GM20000 (cell line): ENCODE measurements at places on chromosomes 7 and 10.

DNA sequence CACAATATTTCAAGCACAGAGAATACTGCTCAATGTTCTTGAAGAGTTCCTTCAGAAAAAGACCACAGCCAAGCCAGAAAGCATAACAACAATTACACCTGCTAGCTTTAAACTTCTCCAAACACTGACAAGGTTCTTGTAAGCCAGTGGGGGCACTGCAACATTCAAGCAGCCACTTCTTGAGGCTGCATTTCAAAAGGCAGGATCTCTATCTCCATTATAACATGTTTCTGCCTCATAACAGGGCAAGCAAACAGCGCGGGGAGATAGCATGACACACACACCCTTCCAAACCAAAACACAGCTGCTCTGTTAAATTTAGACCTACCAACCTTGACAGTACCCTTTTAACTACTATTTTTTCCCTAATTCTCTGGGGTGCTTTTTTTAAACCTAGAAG, 30.8 kb downstream of the CHCHD3 start:
- peak; percentile 23 for DNase-seq

- no peak for DNase-seq
Measured at GRCh38 chr7:155514296-155514695, 32.1 kb downstream of the CNPY1 start.

GRCh38 chr7:2799253-2799652, 44.9 kb downstream of the GNA12 start:
- DNase-seq, result no peak

DNA sequence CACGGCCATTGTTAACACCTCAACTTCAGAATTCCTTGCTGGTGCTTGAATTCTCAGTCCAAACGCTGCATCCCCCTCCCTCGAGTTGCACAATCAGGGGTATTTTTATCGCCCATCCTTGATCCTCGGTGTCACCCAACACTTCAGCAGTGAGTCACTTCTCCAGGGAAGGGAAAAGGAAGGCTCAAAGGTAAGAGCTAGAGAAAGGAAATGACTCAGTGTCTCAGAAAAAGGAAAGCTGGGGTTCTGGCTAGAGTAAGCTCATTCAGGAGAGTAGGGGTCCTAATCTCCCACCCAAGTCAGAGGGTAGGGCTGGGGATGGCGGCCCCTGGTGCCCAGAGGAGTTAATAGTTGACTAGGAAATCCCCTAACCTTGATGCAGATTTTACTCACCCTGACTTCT, 39.8 kb upstream of the TRIM8 start:
- DNase-seq, result no peak

DNA sequence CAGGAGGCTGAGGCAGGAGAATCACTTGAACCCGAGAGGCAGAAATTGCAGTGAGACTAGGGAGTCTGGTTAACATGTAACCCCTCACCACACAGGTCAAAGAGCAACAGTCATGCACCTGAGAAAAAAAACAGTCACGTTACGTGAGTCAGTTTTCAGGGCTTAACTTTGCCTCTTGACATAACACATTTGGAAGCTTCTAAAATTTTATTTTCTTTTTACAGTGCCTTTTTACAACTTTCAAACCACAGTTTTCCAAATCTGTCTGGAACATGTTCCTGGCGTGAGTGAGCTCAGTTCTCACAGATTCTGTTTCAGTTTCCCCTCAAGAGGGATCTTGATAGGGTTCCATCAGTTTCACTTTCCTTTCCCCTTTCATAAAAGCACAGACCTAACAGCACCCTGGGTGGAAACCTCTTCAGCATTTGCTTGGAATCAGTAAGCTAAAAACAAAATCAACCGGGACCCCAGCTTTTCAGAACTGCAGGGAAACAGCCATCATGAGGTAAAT, 4.4 kb downstream of the IFIT3 start:
- peak; percentile 65 for DNase-seq

- DNase-seq, result no peak
Measured at GRCh38 chr7:147968046-147968610, 622.4 kb upstream of the C7orf33 start.

- DNase-seq, result no peak
Measured at GRCh38 chr7:154693661-154694060, 309.3 kb downstream of the PAXIP1 start.

- no peak for DNase-seq
Measured at GRCh38 chr7:102395592-102395872, 631 bp upstream of the PRKRIP1 start.

DNA sequence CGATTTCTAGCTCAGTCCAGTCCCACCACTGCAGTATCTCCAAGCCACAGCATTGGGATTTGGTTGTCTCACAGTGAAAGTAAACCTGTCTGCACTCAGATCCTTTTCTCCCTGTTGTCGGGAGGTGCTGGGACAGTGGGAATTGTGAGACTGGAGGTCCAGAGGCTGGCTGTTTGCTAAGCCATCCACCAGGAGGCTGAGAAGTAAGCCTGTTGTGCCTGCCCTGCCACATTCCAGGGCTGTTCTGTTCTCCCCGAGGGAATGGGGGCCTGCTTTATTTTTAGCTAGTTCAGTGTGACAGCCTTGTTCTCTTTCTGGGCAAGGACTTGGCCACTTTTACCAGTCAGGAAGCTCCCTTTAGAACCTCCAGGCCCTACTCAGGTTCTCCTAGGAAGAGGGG, 54.9 kb downstream of the HK1 start:
- no peak for DNase-seq

- no peak for DNase-seq
Measured at GRCh38 chr10:6091630-6092029, 2.8 kb downstream of the RBM17 start.

GRCh38 chr10:105063796-105064195, 422.7 kb downstream of the SORCS3 start:
- peak; percentile 28 for DNase-seq
